ENCODE measurements at places on chromosomes 4 and X.
A peak's percentile ranks its signal among the peaks of the same experiment; 100 is the strongest.

GRCh38 chr4:7999695-8000094 is 60.0 kb upstream of the AFAP1 start:
- DNase-seq = no peak

DNA sequence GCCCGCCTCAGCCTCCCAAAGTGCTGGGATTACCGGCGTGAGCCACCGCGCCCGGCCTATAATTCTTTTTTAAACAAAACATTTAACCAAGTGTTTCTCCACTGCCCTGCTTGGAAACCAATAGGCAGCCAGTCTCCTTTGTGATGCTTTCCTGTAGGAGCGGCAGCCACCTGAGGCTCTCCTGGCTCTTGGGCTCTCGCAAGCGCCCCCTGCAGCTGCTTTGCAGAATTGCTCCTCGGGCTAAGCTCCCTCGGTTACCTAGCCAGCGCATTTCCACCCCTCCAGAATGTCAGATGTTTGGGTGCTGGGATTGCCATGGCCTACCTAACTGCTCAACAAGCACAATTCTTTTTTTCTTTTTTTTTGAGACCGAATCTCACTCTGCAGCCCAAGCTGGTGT is 7.7 kb downstream of the S100P start:
- no peak for DNase-seq

DNA sequence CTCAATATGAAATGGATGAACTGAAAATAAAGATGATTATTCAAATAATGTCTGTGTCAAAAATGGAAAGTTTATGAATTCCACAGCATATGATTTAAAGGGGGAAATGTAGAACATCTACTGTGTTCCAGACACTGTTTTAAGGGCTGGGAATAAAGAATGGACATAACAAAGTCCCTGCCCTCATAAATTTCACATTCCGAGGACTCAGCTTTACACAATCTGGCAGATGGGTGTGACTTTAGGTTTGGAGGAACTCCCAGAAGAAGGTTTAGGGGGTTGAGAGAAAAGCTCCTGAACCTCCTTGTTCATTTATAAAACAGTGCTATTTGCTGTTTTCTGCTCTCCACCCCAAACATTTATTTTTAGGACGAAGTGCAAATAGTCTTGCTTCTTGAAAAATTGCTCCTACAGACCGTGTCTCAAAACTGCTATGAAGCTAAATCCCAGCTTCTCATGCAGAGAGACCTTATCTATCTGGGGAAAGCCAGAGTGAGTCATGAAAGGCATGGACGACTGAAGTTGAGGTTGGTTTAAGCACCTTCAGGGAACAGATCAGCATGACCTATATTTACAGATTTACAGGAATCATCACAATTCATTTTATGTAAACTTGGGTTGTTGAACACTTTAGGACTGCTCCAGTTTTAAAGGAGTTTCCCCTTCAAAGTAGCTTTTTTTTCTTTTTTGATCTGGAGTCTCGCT is 184.3 kb downstream of the HS6ST2 start:
- DNase-seq = no peak

DNA sequence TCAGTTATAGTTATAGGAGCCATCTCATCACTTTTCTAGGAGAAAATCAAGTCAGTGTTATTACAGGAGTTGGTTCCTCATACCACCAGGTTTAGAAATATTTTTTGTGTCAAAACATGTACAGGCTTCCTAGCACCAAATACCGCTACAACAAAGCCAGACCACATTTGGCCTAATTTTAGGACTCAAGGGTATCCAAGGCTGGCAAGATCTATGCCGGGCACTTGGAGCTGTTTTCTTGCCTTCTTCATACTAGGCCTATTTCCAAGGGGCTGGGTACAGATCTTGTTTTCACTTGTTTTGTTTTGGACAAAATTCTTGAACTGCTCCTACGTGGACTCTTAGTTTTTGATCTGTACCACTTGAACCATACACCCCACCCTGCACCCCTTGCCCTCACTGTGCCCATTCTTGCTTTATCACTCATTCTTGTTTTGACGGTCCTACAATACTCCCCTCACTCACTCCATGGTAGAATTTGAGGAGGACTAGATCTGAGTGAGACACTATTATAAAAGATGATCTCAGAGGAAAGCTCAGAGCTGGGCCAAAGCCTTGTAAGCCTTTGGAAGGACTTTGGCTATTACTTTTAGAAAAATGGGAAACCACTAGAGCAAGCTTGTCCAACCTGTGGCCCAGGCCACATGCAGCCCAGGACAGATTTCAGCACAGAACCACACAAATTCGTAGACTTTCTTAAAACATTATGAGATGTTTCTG is 17.7 kb upstream of the TMEM144 start:
- no peak for DNase-seq

DNA sequence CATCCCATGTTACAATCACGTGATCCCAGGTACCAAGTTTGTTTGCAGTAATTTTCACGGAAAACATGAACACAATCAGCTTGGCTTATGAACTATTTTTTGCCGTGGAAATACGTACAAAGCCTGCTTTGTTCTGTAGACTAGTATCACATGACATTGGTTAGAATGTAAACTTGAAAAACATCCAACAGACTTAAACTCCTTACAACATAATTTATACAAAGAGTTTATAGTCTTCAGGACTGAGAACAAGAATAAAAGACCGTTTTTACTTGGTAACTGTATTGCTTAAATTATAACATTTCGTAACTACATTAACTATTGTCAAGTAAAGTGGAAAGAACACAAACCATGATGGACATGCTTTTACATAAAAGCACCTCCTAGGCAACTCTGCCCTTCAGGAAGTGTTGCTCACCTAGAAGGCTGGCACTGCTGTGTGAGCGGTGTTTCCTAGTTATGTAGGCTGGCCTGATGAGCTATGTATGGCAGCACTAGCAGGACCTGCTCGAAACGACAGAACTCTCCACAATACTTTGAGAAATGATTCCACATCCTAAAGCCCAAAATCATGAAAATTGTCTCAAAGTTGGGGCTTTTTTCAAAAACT is 41.8 kb upstream of the WDR1 start:
- peak; percentile 24 for DNase-seq

DNA sequence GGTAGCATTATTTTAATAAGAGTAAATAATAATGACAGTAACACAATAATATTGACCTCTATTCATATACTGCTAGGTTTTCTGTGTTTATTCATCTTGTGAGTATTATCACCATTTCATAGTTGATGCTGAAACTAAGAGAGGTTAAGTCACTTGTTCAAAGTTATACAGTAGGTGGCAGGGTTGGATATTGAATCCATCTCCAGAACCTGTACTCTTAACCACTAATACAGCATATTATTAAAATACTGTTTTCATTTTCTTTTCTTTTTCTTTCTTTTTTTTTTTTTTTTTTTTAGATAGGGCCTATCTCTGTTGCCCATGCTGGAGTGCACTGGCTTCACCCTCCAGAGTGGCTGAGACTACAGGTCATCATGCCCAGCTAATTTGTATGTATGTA is 7.1 kb upstream of the ELF2 start:
- no peak for DNase-seq

GRCh38 chr4:69830560-69831269 is 29.2 kb downstream of the SULT1E1 start:
- DNase-seq = peak; percentile 8

DNA sequence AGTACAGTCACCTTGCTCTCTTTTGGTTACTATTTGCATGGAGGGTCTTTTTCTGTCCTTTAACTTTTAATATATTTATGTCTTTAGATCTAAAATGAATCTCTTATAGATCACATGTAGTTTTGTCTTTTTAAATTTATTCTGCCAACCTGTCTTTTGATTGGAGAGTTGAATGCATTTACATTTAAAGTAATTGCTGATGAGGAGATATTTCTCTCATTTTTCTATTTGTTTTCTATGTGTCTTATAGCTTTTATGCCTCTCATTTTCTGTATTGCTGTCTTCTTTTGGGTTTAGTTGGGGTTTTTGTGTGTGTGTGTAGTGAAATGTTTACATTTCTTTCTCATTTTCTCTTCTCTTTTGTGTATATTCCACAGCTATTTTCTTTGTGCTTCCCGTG is 123.5 kb downstream of the TBC1D19 start:
- no peak for DNase-seq

GRCh38 chr4:26108054-26108453 is 194.0 kb downstream of the SMIM20 start:
- no peak for DNase-seq

GRCh38 chr4:144656850-144657249 is 10.9 kb downstream of the HHIP start:
- no peak for DNase-seq

GRCh38 chr4:112270640-112271421 is 14.9 kb downstream of the TIFA start:
- no peak for DNase-seq
